ENCODE measurements at places on chromosomes 4 and X.

GRCh38 chr4:121192480-121192879, 28.4 kb upstream of the TNIP3 start:
- DNase-seq = no peak
- H3K4me1 ChIP-seq = peaks cover 25% of the 10 kb centered on the region
- no peaks in the 10 kb centered on the region for H3K36me3 ChIP-seq
- H3K4me3 ChIP-seq = no peak overlapping the region
- H3K27ac ChIP-seq = peak overlapping the region; percentile 16

GRCh38 chrX:45584717-45585116, 384.0 kb upstream of the DIPK2B start:
- H3K4me3 ChIP-seq = no peak overlapping the region
- no peaks in the 10 kb centered on the region for H3K4me1 ChIP-seq
- DNase-seq = no peak

GRCh38 chrX:68827848-68828624, 785 bp upstream of the EFNB1 start:
- no peaks in the 10 kb centered on the region for H3K27me3 ChIP-seq
- H3K36me3 ChIP-seq = no peaks in the 10 kb centered on the region
- peak overlapping the region; percentile 79 for H3K4me3 ChIP-seq
- H3K4me1 ChIP-seq = peaks cover 32% of the 10 kb centered on the region
- H3K27ac ChIP-seq = no peak overlapping the region

- H3K4me3 ChIP-seq = no peak overlapping the region
- H3K27me3 ChIP-seq = no peaks in the 10 kb centered on the region
- no peaks in the 10 kb centered on the region for H3K36me3 ChIP-seq
Observed at GRCh38 chr4:175823015-175823742, 11.1 kb upstream of the GPM6A start.

DNA sequence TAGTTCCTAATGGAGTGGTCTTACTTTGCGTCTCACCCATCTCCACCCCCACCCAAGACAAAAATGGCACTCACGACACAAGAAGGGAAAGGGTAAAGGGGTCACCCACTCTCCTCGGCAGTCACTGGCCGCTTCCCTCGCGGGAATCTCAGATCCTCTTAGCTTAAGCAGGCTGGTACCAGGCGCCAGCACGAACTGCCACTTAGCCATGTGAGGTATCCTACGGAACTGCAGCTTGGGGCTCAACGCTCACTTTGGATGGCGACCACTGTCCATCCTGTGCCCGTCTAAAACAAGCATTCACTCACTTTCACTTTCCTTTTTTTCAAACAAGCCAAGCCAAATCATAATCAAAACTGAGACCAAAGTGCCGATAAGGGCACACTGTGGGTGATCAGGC, 14.6 kb upstream of the MAGIX start:
- no peaks in the 10 kb centered on the region for H3K4me1 ChIP-seq
- H3K27ac ChIP-seq = no peak overlapping the region
- no peaks in the 10 kb centered on the region for H3K27me3 ChIP-seq
- H3K36me3 ChIP-seq = no peaks in the 10 kb centered on the region
- H3K4me3 ChIP-seq = no peak overlapping the region

DNA sequence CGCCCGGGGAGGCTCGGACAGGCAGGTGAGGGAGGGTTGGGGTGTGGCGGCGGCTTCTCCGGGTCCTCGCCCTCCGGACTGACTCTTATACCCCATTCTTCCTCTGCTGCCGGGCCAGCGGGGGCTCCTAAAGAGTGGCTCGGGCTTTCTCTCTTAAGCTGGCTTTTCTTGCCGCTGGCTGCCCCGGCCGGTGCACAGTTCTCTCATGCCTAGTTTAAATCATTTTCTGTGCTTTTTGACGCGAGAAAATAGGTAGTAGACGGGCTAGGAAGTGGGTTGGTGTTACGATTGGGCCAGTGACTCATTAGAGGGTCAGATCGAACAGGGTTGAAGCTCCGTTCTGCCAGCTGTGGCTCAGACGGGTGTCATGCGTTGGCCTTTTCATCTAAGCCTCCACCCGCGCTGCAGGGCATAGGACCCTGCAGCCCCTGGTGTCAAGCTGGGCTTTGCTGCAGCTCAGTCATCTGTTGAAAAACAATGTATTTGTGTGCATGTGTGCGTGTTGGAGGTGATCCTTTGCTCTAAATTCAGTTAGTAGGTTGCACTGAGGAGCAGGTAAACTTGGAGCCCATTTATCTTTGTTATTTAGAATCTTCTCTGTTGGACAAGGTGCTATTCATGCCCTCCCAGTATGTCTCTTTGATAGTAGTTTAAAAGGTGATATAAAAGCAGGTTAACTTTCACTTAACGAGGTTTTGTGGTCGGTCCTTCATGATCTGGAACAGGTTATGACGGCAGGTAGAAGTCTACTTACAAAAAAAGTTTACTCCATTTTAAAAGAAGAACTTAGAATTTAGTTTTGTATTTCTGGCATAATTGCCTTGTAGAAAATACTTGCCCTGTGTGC, 802 bp downstream of the BMP2K start:
- H3K27me3 ChIP-seq = no peaks in the 10 kb centered on the region
- DNase-seq = peak; percentile 29
- H3K4me3 ChIP-seq = peak overlapping the region; percentile 68
- H3K27ac ChIP-seq = peak overlapping the region; percentile 40

DNA sequence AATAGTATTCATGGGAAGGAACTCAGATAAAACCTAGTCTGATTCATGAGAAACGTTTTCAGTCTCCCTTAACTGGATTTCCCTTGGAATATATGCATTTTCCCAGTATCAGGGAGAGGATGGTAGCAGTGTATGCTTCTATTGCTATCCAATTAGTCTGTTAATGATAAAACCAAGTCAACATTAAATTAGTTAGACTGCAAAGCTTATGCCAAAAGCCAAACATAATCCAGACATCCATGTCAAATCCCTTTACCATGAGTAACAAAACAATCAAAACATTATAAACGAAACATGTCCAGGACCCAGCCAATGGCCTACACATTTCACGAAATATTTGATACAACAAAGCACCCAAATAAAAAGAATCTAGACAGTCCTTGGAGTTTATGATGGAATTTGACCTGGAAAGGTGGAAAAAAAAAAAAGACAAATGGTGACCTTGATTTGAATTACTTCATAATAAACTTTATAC, 34.5 kb upstream of the VEGFD start:
- DNase-seq = no peak
- no peaks in the 10 kb centered on the region for H3K4me1 ChIP-seq
- H3K4me3 ChIP-seq = no peak overlapping the region
- H3K27ac ChIP-seq = no peak overlapping the region

GRCh38 chr4:14532436-14532835, 469.8 kb upstream of the CPEB2 start:
- no peak for DNase-seq
- H3K27ac ChIP-seq = no peak overlapping the region
- H3K27me3 ChIP-seq = no peaks in the 10 kb centered on the region
- no peaks in the 10 kb centered on the region for H3K4me1 ChIP-seq

- H3K4me3 ChIP-seq = no peak overlapping the region
- H3K36me3 ChIP-seq = no peaks in the 10 kb centered on the region
- DNase-seq = no peak
- H3K27ac ChIP-seq = no peak overlapping the region
- no peaks in the 10 kb centered on the region for H3K27me3 ChIP-seq
- H3K4me1 ChIP-seq = peaks cover 9% of the 10 kb centered on the region
Observed at GRCh38 chrX:119694601-119695534, 1.9 kb upstream of the SEPTIN6 start.

GRCh38 chr4:151921811-151922210, 161.0 kb upstream of the GATB start:
- H3K4me1 ChIP-seq = no peaks in the 10 kb centered on the region
- H3K27ac ChIP-seq = no peak overlapping the region
- no peaks in the 10 kb centered on the region for H3K27me3 ChIP-seq
- no peak overlapping the region for H3K4me3 ChIP-seq
- H3K36me3 ChIP-seq = no peaks in the 10 kb centered on the region

DNA sequence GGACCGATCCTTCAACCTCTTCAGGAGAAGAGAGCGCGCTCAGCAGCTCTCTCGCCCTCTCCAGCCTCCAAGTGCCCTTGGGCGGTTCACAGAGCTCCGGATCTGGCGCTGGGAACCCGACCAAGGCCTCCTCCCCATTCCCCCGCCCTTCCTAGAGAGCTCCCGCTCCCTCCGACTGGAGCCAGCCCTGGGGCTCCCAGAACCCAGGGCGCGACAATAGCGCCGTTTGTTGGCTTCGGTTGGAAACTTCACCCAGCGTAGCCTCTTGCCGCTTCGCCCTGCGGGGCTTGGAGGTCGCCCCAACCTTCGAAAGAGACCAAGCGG, 3.1 kb upstream of the SOX3 start:
- no peak for DNase-seq
- H3K27ac ChIP-seq = no peak overlapping the region
- no peaks in the 10 kb centered on the region for H3K36me3 ChIP-seq
- H3K4me3 ChIP-seq = no peak overlapping the region

GRCh38 chr4:94582517-94582916, 130.8 kb downstream of the PDLIM5 start:
- no peak for DNase-seq
- no peak overlapping the region for H3K4me3 ChIP-seq

- peaks cover 2% of the 10 kb centered on the region for H3K36me3 ChIP-seq
- no peaks in the 10 kb centered on the region for H3K27me3 ChIP-seq
- no peaks in the 10 kb centered on the region for H3K4me1 ChIP-seq
- no peak for DNase-seq
Observed at GRCh38 chrX:150849996-150850720, 48.3 kb downstream of the CD99L2 start.

- H3K36me3 ChIP-seq = no peaks in the 10 kb centered on the region
- DNase-seq = peak; percentile 19
- H3K4me1 ChIP-seq = peaks cover 8% of the 10 kb centered on the region
- no peaks in the 10 kb centered on the region for H3K27me3 ChIP-seq
- peak overlapping the region; percentile 68 for H3K27ac ChIP-seq
- H3K4me3 ChIP-seq = peak overlapping the region; percentile 85
Observed at GRCh38 chr4:39637586-39638353, 895 bp downstream of the SMIM14 start.

DNA sequence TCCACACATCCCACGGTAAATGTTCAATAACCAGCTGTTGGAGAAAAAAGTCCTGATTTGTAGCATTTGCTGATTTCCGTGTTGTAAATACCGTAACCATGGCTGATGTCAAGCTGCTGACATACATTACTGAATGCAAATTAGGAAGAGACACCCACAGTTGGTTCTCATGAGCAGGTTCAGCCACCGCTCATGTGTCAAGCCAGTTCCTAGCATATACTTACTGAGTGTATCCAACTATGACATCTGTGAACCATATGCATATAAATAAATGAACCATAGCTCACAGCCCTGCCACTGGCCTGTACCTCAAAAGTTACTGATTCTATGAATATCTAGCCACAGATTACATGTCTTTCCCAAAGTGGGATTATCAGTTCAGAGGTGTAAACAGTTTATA, 29.5 kb downstream of the FHDC1 start:
- H3K36me3 ChIP-seq = no peaks in the 10 kb centered on the region
- no peaks in the 10 kb centered on the region for H3K4me1 ChIP-seq
- H3K27ac ChIP-seq = no peak overlapping the region
- DNase-seq = no peak
- H3K27me3 ChIP-seq = no peaks in the 10 kb centered on the region
- H3K4me3 ChIP-seq = no peak overlapping the region

DNA sequence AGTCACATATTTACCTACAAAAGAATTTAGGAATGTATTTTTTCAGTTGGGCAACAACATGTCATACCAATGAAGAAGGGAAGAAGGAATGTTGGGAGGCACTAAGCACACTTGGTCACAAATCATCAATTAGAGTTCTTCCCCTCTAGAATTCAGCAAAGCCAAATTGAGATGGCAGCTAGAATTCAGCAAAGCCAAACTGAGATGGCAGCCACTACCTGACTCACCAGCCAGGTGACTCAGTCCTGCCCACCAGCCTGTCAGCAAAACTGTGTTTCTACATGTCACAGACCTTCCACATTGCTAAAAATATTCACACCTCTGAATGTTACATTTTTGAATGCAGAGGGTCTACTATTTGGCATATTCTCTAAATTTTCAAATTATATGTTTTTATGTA, 63.2 kb upstream of the NOCT start:
- H3K27ac ChIP-seq = no peak overlapping the region

DNA sequence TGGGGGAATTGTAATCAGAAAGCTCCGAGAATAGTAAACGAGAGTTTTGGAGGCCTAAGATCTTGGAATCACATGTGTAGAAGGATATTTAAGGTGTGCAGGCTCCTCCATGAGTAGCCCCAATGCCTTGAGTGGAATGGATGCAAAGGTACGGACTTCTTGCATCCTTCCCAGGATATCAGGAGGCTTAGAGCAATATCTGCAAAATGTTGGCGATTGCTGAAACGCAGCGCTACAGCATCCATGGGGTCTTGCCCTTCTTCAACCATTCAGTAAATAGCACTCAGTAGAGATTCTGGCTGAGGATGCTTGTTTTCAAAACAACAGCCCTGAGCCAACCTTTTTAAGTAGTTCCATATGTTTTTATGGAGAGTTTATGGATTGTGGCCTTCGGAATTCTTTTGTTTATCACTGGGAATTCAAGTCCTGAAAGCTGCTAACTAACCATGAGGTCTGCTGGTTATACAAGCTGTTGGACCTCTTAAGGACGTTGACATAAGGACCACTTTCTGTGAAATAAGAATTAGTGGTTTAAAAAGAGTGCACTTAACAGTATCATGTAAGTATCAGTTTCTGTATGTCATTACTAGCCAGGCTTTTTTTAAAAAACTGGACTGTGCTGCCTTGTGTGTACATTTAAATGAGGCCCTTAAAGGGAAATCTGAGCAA, 228.8 kb upstream of the PGRMC2 start:
- no peaks in the 10 kb centered on the region for H3K4me1 ChIP-seq
- H3K27me3 ChIP-seq = no peaks in the 10 kb centered on the region
- no peak for DNase-seq
- no peak overlapping the region for H3K4me3 ChIP-seq

GRCh38 chr4:128366212-128366611, 78.6 kb upstream of the PGRMC2 start:
- H3K4me3 ChIP-seq = no peak overlapping the region
- no peak overlapping the region for H3K27ac ChIP-seq
- no peaks in the 10 kb centered on the region for H3K4me1 ChIP-seq
- H3K36me3 ChIP-seq = no peaks in the 10 kb centered on the region

DNA sequence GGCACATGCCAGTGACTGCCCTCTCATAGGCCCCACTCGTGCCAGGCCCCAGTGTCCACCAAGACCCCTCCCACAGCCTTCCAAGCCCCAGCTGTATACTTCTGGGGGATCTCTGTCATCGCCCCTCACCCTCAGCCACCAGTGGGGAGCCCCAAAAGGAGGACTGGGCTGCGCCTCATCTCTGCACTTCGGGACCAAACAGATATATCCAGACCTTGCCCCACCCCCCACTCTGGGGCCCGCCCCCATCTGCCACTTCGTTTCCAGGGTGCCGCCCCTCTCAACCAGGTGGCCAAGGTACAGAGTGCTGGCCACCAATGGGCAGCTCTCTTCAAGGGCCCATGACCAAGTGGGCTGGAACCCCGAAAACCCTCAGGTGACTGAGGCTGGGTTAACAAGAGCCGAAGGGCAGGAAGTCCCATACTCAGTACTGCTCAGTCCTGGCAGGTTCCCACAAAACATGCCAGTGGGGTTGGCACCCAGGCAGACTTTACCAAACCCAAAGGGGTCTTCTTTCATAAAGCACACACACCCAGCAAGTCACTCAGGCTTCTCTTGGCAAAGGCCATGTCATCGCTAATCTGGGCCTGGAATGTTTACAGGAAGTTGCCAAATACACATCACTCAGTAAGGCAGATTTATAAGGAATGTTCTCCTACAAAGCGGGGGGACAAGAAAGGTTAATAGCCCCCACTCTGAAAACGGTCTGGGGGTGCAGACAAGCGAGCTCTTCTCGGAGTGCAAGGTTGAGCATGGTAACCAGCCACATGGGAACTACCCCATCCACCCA, 4.4 kb downstream of the ZFYVE28 start:
- H3K4me1 ChIP-seq = peaks cover 21% of the 10 kb centered on the region
- no peak for DNase-seq
- no peaks in the 10 kb centered on the region for H3K36me3 ChIP-seq
- peak overlapping the region; percentile 93 for H3K27ac ChIP-seq
